HS-5 (cell line): ENCODE measurements at places on chromosomes 12 and 14.

DNA sequence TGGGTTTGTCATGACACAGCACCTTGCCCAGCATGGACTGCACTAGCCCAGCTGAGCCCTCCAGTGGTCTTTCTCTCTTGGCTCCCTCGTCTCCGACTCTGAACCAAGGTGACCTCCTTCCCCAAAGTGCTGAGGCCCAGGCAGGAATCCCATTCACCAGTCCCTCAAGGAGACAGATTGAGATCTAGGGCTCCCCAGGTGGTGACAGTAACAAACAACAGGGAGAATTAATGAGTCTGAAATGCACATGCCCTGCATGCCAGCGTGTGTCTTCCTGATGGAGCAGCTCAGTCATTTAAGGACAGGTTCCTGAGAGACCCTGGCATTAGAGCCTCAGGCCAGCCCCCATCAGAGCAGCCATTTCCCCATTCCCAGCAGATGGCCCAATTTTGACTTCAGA is 51.4 kb upstream of the OAS1 start:
- DNase-seq: no peak

GRCh38 chr14:53022593-53022992 is 71.7 kb upstream of the FERMT2 start:
- no peak for DNase-seq

DNA sequence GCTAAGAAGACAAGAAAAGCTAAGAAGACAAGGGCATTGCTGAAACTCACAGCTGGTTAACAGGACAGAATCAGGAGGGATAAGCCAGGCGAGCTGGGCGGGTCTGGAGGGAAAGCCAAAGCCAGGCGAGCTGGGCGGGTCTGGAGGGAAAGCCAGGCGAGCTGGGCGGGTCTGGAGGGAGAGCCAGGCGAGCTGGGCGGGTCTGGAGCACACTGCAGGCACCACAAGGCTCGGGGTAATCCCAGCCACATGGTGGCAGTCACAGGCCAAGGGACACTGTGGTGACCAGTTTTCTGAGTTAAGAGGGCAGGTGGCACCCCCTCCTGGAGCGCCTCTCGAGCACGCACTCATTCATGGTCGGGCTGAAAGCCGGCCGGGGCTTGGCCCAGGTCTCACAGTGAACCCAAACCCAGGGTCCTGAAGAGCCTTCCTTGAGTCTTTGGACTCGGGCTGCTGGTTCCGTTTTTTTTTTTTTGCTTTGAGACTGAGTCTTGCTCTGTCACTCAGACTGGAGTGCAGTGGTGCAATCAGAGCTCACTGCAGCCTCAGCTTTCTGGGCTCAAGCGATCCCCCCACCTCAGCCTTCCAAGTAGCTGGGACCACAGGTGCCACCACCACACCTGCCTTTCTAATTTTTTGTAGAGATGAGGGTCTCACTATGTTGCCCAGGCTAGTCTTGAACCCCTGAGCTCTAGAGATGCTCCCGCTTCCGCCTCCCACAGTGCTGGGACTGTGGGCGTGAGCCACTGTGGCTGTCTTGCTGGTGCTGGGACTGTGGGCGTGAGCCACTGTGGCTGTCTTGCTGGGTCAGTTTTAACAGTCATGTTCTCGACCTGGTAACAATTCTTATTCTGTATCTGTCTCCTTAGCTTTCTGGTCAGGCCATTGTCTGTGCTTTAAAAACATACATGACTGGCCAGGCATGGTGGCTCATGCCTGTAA is 40.2 kb downstream of the HSP90AA1 start:
- no peak for DNase-seq

GRCh38 chr14:56064513-56064912 is 53.7 kb upstream of the PELI2 start:
- no peak for DNase-seq

DNA sequence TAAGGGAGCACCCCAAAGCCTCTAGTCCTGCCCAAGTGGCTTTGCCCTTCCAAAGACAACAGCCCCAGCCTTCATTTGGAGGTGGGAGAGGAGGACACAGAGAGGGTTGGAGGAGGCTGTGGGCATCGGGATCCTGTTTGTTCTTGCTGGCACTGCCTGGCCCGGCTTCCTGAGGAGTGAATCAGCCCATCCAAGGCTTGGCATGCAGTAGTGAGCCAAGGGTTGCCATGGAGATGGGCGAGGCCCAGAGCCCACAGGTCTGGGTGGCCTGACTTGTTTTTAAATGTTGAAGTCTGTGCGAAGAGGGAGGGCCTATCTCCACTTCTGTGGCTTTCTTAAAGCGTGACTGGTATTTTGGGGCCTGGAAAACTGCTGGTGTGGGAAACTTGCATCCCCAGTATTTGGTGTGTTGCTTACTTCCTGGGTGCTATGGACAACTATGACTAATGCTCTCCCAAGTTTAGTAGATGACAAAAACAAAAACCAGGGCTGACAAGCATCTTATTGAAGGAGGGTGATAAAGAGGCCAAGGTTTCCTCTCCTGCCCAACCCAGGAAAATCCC is 15.8 kb downstream of the CD9 start:
- peak; percentile 75 for DNase-seq

DNA sequence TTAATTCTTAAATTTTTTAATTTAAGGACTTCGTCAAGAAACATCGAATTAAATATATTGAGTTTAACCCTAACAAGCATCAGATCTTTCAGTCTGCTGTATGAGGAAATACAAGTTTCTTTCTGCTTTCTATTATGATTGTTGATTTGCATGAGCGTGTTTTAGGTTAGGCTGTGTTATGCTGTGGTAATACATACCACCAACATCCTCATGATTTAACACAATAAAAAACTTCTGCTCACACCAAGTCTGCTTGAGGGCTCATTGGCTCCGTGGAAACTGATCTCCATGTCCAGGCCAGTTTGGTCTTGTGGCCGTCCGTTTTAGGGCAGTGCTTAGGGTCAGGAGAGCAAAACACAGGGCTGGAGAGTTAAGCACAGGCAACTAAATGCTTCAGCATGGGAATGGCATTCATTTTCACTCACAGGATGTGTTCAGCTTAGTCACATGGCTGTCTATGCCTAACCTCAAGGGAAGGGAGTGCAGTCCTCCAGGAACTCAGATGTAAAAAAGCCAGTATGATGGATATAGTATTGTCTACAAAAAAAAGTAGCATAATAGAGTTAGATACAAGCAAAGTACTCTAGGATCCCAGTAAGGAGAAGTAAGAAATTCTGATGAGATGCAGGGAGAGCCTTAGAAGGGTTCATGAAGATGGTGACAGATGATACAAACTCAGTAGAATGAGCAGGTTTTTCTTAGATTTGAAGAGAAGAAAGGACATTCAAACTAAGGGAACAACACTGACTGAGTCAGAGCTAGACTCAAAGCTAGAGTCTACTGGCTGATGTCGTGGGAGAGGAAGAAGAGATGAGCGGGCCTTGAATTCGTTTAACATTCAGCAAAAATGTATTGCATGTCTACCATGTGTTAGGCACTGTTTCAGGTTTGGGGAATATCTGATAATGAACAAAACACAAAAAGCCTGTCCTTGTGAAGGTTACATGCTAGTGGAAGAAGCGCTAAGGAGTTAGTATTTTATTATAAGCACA is 16.3 kb downstream of the MARK3 start:
- DNase-seq: peak; percentile 68

GRCh38 chr12:24201258-24201970 is 251.9 kb upstream of the SOX5 start:
- DNase-seq: no peak

- DNase-seq: no peak
Observed at GRCh38 chr12:7542046-7542445, 38.5 kb upstream of the CD163 start.

- no peak for DNase-seq
Observed at GRCh38 chr12:122087431-122088178, 9.0 kb downstream of the MLXIP start.

DNA sequence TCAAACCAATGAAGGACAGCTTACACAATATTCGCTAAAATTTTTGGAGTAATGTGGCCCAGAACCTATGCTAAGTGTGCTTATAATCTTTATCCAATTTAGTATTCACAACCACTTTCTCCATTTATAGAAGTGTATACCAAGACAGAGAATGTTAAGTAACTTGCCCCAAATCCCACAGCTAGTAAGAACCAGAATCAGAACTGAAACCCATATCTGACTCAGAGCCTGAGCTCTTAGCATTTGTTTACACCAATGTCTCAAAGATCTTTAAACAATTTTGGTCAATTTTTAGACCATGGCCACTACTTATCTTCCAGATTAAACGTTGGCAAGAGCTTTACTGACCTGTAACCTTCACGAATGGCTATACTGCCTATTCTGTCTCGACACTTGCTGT is 53.0 kb downstream of the PAPLN start:
- no peak for DNase-seq

GRCh38 chr12:104701756-104702155 is 245.0 kb downstream of the CHST11 start:
- no peak for DNase-seq

GRCh38 chr12:124480469-124481256 is 86.7 kb downstream of the NCOR2 start:
- no peak for DNase-seq

- DNase-seq: no peak
Observed at GRCh38 chr12:119687406-119687805, 19.5 kb downstream of the PRKAB1 start.

GRCh38 chr12:55847603-55848291 is 5.0 kb upstream of the MMP19 start:
- DNase-seq: peak; percentile 97

- no peak for DNase-seq
Observed at GRCh38 chr14:56648508-56649301, 69.1 kb downstream of the TMEM260 start.
